Uterine smooth muscle cell (primary cell): ENCODE measurements at places on chromosomes 12 and 14. TPM values are rescaled to one million over a fixed set of nuclear protein-coding genes. Genes with fewer than 3 reads are reported as not detected.

REP15 gene
- 2.2 and 2.3 TPM in 2 replicates for total RNA-seq

KRT72 gene
- not detected in 2 replicates for total RNA-seq

TSPAN9 gene
- 24.6 and 37.2 TPM in 2 replicates for total RNA-seq

TSPAN8 gene
- 0.25 TPM in 1 of 2 replicates, not detected in the other for total RNA-seq

RPGRIP1 gene
- total RNA-seq: under 0.01 TPM in 1 of 2 replicates, not detected in the other

PRKCH gene
- total RNA-seq: 0.55 and 1.5 TPM in 2 replicates

SLC39A9 gene
- 109 and 117 TPM in 2 replicates for total RNA-seq

FSCB gene
- total RNA-seq: 0.12 TPM in 1 of 2 replicates, not detected in the other

SYCP3 gene
- total RNA-seq: under 0.01 and 0.11 TPM in 2 replicates

KITLG gene
- total RNA-seq: 103 and 169 TPM in 2 replicates

RNASE7 gene
- total RNA-seq: not detected in 2 replicates

TSPAN11 gene
- under 0.01 and 0.12 TPM in 2 replicates for total RNA-seq

LRCOL1 gene
- total RNA-seq: 0.33 and 0.37 TPM in 2 replicates

PDE3A gene
- total RNA-seq: 1.4 and 1.7 TPM in 2 replicates

RND1 gene
- 0.12 TPM in 1 of 2 replicates, not detected in the other for total RNA-seq

NAV3 gene
- 85.5 and 126 TPM in 2 replicates for total RNA-seq

PMCH gene
- total RNA-seq: not detected in 2 replicates

CELA1 gene
- total RNA-seq: not detected in 2 replicates

CHD8 gene
- 51.9 and 57.3 TPM in 2 replicates for total RNA-seq

CPM gene
- total RNA-seq: 7.9 and 27.4 TPM in 2 replicates

KRT6C gene
- total RNA-seq: not detected in 2 replicates

C12orf54 gene
- total RNA-seq: not detected in 2 replicates

TAS2R42 gene
- not detected in 2 replicates for total RNA-seq

DCN gene
- 87.0 and 193 TPM in 2 replicates for total RNA-seq
